ENCODE measurements at places on chromosomes 6 and 20.

DNA sequence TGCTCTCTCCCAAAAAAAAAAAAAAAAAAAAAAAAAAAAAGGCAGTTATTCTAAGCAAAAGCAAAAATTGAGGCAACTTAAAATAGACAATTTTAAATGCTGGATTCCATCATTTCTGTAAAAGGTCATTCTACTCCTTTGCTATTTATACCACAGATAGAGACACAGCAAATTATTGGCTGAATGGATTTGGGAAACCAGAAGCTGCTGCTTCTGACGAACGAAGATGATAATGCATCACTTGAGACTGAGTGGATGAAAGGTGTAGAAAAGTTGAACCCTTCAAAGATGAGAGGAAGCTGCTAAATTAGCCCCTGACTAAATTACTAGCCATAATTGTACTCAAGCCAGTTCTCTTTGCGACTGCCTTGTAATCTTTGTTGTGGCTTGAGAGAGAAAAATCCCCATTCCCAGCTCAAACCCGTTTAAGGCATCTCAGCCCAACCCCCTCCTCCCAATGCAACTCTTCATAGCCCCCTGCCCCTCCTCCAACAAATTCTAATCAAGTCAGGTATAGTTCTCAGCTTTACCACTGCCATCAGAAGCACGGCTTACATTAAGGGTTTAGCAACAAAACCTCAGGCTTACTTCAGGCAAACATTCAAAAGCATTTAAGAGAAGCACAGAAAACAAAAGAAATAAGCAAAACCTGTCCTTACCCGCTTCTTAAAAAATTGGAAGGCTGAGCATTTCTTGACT, 1.0 kb downstream of the SGK1 start:
- no peak for DNase-seq

DNA sequence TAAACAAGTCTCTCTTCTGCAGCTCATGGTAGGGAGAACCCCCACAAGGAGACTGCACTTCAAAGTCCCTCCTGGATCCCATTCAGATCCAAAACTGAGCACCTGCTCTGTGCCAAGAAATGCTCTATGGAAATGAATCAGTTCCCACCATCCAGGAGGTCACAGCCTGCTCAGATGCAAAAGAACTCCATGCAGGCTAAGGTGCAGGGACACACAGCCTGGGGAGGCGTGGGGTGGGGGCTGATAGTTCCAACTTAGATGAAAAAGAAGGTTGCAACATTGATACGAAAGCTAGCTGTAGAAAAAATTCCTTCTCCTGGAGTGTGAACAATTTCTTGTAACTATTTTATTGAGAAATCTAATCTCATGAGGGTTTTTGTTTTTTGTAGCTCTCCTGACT, 111.0 kb upstream of the TMEM170B start:
- DNase-seq = no peak

GRCh38 chr6:36073587-36073986, 46.0 kb downstream of the MAPK14 start:
- no peak for DNase-seq

GRCh38 chr6:127904160-127904559, 3.3 kb upstream of the THEMIS start:
- no peak for DNase-seq

GRCh38 chr6:138526822-138527235, 27.5 kb upstream of the NHSL1 start:
- DNase-seq = no peak

Measured in HL-60 (cell line).